ENCODE measurements at places on chromosomes 1 and 21.

GRCh38 chr1:212247179-212247721 is 38.0 kb upstream of the PPP2R5A start:
- no peak for DNase-seq

DNA sequence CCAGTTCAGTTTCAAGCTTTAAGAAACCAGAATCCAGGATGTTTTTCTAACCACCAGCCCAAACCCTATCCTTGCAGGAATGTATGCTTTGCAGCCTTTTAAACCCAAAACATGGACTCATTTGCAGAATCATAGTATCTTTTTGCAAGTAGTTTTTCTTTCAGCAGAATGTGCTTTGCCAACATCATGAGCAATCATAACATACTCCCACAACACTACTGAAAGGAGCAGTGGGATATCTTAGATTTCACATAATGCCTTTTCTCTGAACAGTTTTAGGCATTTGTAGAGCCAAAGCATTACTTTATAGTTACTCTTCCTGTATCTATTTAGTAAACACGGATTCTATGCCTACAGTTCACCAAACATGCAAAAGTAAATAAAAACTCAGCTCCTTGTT is 10.0 kb upstream of the SH2D2A start:
- no peak for DNase-seq

DNA sequence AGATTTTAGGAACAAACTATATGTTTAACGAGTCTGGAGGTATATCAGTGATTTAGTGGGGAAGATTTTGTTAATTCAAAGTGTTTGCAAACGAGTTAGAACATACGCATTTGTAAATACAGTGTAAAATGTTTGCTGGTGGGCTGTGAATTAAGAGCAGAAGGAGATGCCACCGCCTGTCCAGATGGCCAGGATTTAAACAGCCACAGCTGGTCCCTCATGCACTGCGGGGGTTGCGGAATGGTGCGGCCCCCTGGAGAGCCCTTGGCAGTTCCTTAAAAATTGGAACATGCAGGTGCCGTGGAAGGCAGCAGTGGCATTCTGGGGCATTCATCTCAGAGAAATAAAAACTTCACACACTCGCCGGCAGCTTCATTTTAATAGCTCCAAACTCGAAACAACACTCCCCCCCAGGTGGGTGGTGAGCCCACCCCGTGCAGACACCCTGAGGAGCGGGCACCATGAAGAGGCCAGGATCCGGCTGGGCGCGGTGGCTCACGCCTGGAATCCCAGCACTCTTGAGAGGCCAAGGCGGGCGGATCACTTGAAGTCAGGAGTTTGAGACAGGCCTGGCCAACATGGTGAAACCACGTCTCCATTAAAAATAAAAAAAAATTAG is 3.5 kb upstream of the C1orf159 start:
- no peak for DNase-seq

DNA sequence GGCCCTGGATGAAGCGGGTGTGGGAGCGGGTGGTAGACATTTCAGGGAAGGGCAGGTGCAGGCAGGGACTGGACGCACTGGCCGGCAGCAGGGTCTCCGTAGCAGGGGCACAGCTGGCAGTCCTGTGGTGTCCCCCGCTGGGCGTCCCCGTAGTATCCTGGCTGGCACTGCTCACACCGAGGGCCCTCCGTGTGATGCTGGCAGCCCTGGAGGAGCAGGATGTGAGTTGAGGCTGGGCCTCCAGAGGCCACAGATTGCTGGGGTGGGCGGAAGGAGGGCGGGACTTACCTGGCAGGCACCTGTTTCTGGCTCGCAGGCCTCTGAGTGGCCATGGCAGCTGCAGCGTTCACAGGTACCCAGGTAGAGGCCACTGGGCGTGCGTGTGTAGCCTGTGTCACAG is 62.3 kb downstream of the LDLRAD2 start:
- no peak for DNase-seq

DNA sequence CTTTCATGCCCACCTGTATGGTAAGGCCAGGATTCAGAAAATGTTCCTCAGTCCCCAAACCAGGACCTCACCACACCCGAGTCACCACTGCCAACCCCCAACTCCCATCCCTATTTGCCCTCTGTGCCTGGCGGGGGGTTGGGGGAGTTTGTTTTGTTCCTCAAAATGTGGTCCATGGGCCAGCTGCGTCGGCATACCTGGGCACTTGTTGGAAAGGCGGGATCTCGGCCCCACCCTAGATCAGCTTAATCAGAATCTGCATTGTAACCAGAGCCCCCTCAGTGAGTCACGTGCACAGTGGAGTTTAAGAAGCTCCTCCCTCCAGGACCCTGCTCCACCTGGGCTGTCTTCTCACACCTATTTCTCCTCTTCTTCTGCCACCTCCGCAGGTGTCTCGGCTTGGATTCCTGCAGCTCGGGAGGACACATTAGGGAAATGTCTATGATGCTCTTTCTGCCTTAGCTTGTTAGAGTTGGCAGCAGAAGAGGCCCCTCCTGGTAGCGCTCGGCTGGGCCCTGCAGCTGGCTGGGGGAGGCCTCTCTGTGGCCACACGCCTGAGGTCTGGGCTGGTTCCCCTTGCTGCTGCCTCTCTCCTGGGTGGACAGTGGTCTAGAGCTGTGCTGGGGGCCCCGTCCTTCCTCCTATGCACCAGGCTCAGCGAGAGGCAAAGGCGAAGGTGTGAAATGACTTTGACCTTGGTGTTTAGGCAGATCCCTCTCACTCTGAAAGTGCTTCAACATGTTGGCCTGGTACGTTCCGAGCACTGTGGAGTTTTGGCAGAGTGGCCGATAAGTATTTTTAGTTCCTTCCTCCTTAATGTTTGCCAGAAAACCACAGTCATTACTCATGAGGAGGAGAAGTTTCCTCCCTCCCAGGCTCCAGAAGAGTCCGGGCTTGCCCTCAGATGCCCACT is 41.8 kb upstream of the CAMTA1 start:
- DNase-seq = no peak

- DNase-seq = no peak
These were observed 14.5 kb downstream of the KRTAP10-1 start for GRCh38 chr21:44525391-44526095.

DNA sequence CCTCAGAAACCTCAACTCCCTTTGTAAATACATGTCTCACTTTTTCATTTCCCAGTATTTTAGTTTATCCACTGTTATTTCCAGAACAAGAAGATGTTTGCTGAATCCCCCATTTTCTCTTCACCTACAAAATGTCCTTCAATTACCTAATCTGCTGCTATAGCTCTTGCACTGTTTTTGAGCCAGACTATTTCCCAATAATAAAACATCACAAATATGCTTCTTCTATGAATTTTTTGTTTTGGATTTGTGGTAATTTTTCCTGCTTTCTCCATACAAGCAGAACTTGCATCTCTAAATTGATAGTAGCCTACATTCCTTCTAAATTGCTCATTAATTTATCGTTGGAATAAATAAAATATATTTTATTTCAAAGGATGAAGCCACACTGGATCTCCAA is 199.6 kb upstream of the C1orf87 start:
- DNase-seq = no peak

DNA sequence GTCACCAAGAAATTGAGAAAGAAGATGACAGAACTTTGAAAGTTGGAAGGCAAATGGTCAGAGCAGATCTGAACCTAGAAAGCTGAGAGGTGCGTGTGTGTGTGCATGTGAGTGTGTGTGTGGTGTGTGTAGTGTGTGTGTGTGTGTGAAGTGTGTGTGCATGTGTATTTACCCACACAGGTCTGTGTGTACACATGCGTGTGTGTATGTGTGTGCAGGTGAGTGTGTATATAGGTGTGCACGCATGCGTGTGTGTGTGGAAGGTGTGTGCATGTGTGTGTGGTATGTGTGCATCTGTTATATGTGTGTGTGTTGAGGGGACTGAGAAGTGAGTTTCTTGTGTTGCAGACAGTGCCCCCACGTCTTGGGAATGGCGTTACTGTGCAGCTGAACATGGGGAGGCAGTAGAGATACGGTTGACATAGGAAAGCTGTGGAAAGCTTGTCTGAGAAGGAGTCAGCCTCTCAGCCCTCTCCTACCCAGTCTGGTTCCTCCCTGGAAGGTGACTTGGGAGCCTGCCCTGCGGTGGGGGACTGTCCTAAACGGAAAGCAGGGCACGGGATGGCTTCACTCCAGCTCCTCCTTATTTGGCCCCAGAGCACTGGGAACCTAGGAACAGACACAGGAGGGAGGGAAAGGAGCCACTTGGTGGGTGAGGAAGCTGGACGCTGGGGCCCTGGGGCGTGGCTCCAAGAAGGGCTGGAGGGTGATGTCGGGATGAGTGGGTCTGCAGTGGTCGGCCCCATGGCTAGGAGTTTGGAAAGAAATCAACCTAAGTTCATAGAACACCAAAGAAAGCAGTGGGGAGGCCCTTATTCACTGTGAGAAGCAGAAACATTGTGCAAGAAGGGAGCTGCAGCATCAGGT is 97.2 kb downstream of the PCBP3 start:
- no peak for DNase-seq

GRCh38 chr1:155123801-155124200 is 3.9 kb upstream of the EFNA1 start:
- no peak for DNase-seq

Measured in NCI-H1092 (cell line).